Hepatic stellate cell (primary cell): ENCODE measurements at places on chromosomes 13 and 19.

DNA sequence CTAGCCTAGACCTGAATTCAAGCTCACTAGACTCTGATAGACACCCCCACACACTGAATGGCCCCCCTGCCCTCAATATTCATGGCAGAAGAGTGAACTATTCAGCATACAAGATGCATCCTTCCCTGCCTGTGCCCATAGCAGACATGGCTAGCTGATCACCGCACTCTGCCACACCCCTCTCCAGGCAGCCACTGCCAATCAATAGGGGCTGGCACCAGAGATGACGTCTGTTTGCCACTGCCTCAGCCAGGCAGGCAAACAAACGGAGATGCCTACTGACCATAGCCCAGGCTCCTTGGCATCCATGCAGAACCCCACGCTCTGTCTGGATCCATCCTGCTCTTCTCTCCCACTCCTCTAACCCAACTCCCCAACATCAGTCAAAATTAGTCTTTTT is 13.8 kb upstream of the NPAS1 start:
- DNase-seq: no peak

DNA sequence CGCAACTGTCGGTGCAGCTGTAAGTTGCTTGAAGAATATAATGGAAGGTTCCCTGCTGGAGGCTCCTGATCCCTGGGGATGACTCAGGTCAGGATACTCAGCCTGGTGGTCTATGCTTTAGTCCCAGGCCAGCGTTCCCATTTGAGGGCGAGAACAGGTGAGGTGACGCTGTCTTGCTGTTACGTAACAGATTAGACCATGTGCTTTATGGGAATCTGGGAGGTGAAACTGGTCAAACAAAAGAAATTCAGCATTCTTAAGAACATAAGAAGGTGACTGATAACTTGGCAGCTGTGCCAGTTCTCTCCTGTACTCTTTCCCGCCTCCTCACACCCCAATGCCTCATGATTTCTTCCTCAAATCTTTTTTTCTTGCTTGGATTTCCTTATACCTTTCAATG is at the start of gene CXCL17:
CXCL17 (minus strand) TSS at position 114 of the 400 bp plus-strand sequence. CDS start 114 bp downstream, outside the sequence.
- DNase-seq: no peak

GRCh38 chr19:30679153-30679702 is 307.0 kb downstream of the ZNF536 start:
- DNase-seq: no peak

- no peak for DNase-seq
These were observed 31.6 kb downstream of the ATP11A start for GRCh38 chr13:112721198-112722104.

GRCh38 chr13:72427757-72428528 is 299.5 kb downstream of the MZT1 start:
- no peak for DNase-seq

GRCh38 chr13:27613628-27614027 is 6.7 kb downstream of the LNX2 start:
- no peak for DNase-seq

DNA sequence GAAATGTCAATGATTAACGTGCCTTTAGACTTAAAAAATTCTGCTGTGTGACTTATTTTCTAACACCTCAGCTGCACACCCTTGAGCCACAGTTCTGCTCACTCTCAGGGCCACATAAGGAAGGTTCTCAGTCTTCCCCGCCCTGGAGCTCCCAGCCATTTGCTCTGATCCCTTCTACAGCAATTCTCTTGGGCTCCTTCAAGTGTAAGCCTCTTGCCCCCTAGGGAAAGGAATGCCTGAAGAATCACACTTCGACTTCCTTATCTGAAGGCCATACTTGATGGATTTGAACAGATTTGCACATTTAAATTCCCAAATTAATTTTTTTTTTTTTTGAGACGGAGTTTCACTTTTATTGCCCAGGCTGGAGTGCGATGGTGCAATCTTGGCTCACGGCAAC is 44.2 kb downstream of the RASA3 start:
- DNase-seq: no peak

DNA sequence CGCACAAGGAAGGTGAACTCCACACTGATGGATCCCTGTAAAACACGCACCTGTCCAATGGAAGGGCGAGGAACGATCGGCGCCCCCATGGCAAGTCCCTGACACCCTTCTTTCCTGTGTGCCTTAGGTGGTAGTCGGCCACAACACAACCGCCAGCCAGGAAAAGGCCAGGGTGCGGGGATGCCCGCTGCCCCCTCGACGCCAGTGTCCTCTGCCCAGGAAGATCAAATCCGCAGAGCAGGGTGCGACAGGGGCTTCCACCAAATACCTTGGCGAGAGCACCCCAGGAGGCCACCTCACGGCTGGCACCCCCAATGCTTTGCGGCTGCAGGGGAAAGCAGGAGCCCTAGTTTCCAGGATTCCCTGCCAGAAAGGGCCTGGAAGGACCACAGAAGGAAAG is 91.2 kb downstream of the ZNF254 start:
- DNase-seq: no peak

DNA sequence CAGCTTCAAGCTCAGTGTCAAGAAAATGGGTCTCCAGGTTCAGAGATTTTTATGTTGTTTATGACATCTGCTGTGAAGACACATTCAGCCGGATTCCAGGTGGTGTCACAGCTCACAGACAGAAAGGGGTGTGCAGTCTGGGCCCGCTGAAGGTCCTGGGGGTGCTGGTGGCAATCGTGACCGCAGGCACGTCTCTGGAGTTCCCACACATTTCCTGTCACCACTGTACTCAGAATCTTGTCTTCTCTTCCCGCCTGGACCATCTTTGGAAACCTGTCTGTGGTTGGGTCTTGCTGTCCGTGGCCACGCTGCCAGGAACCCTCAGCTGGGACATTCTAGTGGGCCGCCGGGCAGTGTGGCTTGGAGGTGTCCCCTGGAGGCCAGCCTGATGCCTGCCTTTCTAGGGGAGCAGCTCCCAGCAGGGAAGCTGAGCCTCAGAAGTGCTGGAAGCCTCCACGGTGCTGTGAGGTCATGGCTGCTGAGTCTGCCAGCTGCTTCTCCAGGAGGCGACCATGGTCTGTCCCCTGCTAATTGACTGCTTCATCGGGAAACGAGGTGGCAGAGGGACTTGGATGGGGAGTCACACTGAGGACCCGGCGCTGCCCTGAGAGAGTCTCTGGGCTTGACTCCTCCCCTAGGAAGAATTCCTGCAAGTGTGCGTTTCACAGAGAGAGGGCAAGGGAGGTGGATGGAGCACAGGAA is 3.7 kb downstream of the TEX29 start:
- no peak for DNase-seq

DNA sequence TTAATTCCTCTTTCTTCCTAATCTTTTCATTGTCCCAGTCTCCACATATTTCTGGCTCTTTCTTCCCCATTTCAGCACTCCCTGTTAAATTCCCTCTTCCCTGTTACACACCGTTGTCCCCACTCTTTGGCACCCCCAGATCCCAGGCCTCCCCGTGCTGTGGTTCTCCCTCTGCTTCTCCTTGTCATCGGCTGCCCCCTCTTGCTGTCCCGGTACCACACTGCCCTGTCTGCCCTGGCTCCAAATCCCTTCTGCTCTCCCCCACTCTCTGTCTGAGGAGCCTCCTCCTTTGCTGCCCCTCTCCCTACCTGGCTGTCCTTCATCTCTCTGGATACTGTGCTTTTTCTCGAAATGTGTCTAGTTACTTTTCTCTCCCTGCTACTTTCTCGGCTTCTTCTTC is 983 bp downstream of the ZNF415 start:
- no peak for DNase-seq

- DNase-seq: no peak
These were observed 36.5 kb downstream of the SPTBN4 start for GRCh38 chr19:40503320-40503695.

- no peak for DNase-seq
These were observed 15.2 kb upstream of the CPB2 start for GRCh38 chr13:46119883-46120614.

DNA sequence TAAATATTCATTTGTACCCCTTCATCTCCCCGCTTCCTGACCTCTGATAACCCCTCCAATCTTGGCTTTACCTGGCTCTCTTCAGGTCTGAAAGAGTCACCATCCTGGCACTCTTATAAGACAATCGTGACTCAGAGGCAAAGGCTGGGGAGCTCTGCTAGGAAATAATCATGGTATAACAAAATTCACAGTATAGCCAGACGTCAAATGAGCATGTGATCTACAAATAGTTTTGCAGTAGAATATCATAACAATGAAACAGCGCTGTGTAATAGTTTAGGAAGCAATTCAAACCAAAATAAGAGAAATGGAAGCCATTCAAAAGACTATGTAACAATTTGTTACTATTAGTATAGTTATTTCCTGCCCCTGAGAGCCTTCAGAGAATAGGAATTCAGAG is 34.2 kb downstream of the RXFP2 start:
- peak; percentile 19 for DNase-seq

- no peak for DNase-seq
These were observed 13.1 kb upstream of the TMEM161A start for GRCh38 chr19:19151418-19151817.

DNA sequence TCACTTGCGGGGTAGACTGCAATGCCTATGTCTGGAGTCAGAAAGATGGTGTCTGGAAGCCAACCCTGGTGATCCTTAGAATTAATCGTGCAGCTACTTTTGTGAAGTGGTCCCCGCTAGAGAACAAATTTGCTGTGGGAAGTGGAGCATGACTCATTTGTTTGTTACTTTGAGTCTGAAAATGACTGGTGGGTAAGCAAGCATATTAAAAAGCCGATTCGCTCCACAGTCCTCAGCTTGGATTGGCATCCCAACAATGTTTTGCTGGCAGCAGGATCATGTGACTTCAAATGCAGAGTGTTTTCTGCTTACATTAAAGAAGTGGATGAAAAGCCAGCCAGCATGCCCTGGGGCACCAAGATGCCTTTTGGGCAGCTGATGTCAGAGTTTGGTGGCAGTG is 9.5 kb upstream of the ERVV-1 start:
- no peak for DNase-seq

DNA sequence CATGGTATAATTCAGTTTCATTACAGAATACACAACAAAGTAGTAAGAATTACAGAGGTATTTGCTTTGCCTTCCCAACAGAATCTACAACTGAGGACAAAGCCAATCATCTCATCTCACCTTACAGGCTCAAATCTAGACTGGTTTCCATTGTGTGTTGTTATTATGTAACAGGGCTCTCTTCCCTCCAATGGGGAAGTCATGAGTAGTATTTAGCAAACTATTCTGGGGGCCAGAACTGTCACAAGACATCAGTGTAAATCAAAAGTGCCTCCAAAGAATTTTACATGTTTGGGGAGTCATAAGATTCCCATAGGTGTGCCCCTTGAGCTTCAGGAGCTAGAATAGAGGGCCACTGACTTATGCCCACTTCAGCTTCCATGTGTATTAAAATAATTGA is 187.0 kb upstream of the EDNRB start:
- DNase-seq: no peak

DNA sequence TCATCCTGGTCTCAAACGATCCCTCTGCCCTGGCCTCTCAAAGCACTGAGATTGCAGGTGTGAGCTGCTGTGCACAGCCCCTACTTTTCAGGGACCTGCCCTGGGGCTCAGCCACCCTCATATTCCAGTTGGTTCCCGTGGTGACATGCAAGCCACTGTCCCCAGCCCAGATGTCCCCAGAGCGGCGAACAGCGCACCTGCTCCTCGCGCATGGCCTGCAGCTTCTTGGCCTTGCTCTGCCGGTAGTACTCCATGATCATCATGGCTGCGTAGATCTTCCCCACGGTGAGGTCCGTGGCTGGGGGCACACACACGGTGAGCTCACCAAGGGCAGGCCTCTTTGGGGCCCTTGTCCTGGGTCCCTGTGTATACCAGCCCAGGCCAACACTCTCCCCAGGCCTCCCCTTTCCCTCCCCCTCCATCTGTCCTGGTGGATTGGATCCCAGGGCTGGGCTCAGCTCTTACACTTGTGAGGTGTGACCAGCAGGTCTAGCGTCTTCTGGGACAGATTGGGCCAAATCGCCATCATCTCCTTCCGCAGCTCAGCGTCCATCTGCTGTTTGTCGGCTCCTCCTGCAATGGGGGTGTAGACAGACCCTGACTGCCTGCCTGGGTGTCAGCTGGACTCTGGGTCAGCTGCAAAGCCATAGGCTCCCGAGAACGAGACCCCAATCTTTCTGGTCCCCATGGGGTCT is 64.0 kb downstream of the IER2 start:
- no peak for DNase-seq

DNA sequence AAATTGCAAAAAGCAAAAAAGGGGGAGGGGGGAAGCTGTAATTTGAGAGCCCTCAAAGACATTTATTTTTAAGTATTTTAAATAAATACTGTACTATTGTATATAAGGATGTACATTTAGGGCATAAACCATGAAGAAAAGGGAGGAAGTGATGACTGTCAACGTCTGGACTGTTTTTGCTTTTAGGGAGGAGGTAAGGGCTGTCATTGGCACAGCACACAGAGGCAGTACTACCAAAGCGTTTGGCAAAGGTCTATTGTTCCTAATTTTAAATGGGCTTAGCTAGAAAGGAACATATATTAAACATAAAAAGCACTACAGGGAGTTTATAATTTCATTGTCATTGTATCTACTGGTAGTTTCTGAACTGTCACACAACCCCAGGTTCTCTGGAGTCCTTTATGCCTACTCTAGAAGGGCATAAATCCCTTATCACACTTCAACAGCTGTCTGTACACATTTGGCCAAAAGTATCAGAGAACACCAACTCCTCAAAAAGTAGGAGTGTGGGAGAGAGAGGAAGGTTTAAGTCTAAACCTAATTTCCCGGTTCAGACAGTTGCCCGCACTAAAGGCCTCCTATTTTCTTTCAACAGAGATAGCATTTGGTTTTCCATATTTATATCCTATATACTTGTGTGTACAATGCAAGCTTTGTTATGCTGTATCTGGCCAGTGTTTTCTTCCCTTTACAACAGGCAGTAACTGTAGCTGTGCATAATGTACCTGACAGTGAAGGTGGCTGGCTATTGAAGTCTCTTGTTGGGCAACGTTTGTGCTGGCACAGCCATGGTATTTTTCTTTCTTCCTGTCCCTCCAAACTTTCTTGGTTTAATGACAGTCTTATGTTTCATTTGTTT is 406.2 kb downstream of the KLF5 start:
- DNase-seq: no peak

GRCh38 chr13:46797501-46798237 is 708 bp upstream of the ESD start:
- DNase-seq: no peak

DNA sequence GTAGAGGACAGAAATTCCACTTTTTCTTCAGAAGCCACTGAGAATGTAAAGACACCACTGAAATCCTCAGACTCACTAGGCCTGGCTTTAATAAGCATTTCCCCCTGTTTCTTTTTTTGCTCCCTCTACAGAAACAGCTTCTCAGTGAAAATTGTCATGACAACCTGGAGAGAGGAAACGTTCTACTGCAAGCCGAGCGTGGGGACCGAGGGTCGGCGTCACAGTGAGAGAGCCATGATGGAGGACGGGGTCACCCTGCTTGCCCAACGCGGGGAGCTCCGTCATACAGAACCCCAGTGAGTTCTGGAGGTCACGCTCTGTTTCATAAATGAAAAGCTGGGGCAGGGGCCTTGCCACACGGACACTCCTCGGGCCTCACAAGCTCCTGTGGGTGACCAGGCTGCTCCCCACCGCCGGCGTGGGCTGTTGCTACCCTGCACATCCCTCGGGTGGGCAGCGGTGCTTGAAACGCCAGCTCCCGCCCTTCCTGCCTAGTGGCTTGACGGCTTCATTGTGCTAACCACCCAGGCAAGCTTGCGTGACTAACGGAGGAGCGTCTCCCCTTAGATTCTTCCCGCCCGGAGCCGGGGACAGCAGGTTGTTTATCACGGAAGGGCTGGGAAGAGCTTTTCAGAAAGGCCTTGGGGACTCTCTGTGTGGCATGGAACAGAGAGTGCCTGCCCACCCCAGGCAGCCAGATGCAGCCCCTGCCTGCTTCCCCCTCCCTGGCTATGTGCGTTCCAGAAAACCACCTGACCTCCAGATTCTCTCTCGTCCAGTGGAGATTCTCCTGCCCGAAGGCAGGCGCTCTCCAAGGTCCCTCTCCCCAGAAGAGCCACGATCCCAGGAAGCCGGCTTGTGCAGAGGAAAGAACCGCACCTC is 153.6 kb downstream of the KATNAL1 start:
- DNase-seq: no peak
